Stimulated activated CD8-positive, alpha-beta memory T cell treated with anti-CD3 and anti-CD28 coated beads, Interleukin-7, amount 100 ng/mL, for 24 hours (primary cell): ENCODE measurements at places on chromosomes 7 and 10.

GRCh38 chr10:43228783-43229207 lies 38.1 kb downstream of the RASGEF1A start:
- DNase-seq = no peak

GRCh38 chr10:28925121-28925663 lies 247.9 kb downstream of the BAMBI start:
- DNase-seq = no peak

- DNase-seq = peak; percentile 7
Observed at GRCh38 chr7:33062023-33062781, at the start of gene NT5C3A. TSS of gene NT5C3A (minus strand) at chr7:33062776. CDS start at chr7:33062705, 71 bp downstream.

GRCh38 chr7:5523052-5523711 lies 99.5 kb upstream of the TNRC18 start:
- no peak for DNase-seq

- DNase-seq = no peak
Observed at GRCh38 chr7:70678621-70679251, 453.2 kb upstream of the GALNT17 start.

GRCh38 chr10:108439397-108439796 lies 1274.9 kb upstream of the SORCS1 start:
- no peak for DNase-seq

GRCh38 chr10:132687893-132688579 lies 97.9 kb downstream of the NKX6-2 start:
- DNase-seq = no peak

DNA sequence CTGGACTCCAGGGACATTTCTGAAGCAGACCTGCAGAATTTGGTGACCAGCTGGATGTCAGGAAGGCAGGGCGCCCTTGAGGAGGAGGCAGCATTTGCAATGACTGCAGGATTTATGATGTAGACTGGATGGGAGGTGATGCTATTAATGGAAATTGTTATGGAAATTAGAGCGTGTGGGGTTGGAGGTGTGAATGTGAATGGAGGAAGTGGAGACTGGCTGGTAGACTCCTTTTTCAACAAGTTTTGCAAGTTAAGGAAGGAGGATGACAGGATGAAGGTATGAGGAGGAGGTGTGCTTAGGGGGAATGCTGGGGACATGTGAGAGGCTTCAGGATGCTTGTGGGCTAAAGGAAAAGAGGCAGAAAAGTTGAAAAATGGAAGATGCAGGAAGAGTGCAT lies 137.0 kb downstream of the TMEM178B start:
- DNase-seq = no peak

- DNase-seq = no peak
Observed at GRCh38 chr10:24518981-24519597, 204.6 kb downstream of the ARHGAP21 start.

DNA sequence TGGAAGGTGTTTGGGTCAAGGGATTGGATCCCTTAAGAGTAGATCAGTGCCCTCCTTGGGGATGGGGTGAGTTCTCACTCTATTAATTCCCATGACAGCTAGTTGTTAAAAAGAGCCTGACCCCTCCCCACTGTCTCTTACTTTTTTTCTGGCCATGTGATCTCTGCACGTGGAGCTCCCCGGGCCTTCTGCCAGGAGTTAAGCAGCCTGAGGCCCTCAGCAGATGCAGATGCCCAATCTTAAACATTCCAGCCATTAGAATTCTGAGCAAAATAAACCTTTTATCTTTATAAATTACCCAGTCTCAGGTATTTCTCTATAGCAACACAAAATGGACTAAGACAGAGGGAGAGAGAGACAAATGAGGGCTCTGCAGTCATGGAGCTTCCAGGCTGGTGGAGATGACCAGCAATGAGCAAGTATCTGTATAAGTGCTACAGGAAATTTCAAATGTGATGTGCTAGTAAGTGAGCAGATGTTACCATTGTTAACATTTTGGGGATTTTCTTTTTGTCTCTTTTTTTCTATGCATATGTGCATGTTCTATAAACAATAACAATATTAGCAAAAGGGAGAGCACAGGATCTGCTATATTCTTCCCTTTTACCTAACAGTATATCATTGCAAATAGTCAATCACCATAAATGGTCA lies 26.7 kb downstream of the PLPP4 start:
- DNase-seq = no peak

DNA sequence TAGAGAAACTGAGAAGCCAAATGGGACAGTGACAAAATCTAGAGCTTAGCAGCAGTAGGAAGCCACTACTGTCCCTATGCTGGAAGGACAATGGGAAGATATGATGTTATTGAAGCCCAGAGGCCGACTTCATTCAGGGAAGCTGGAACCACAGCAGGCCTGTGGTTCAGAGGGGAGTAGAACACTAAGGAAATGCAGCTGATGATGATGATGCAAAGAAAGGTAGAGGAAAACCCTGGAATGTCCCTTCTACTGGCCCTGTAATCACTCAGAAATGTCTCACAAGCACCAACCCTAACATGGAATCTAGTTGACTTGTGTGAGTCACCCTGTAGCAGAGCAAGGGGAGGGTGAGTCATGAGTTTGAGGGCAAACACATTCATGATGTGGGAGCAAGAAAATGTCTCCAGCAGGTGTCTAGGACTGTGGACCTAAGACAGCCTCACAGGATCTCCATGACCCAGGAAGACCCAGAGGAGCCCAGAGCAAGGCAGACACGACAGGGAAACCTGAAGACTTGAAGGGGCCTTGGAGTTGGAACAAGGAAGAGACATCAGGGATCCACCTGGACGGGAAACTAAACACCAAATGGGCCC lies 37.0 kb upstream of the LRRC17 start:
- DNase-seq = no peak

GRCh38 chr10:116771101-116771958 lies 29.0 kb upstream of the HSPA12A start:
- DNase-seq = no peak

DNA sequence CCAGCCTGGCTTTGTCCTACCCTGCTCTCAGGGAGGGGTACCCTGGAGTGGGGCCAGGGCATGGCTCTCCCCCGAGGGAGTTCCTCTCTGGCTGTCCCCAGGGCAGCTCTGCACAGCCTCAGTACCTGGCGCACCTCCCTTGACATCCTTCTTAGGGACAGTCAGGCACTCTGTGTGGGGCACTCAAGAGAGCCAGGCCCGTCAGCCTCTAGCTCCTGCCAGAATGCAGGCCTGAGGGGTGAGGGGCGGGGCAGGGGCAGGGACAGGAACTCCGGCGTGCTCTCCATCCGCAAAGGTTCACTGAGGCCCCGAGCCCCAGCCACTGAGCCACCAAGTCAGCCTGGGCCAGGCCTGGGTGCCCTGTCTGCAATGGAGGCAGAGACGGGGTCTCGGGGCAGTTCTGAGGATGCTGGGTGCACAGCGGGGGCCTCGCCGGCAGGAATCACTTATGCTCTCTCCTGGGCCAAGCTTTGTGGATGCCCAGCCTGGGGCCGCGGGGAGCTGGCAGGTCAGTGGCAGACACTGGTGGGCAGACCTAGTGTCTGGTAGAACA lies 10.1 kb downstream of the LIMK1 start:
- DNase-seq = no peak

GRCh38 chr7:74025146-74025545 lies 2.8 kb upstream of the ELN start:
- no peak for DNase-seq

- no peak for DNase-seq
Observed at GRCh38 chr7:10662982-10663884, 310.4 kb upstream of the PHF14 start.

DNA sequence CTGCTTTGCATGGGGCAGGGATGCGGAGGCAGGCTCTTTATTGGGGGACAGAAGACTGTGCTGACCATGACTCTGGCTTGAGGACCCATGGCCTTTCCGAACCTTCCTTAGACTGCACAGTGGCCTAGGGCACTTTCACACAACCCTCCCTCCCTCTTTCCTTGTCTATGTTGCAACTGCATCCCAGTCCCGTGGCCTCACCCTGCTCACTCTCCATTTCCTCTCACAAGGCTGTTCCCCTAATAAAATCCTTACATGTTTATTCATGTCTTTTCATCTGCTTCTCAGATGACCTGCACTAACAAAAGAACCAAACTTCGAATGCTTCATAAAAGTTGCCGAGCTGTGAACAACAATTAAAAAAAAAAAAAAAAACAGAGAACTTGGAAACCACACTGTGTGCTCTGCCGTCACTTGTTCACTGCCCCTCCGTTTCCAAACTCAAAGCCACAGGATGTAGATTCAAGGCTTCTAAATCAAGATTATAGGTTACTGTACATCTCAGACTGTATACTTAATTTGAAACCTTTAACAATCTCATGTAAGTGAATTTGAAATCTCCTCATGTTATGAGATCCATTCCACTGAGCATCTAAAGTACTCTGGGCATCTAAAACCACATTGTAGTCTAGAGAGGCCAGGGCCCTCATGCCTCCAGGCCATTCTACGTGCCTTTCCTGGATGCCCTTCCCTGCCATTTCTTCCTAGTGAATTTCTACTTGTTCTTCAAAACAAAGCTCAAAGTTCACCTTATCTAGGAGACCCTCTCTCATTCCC lies 265.9 kb downstream of the SNX13 start:
- no peak for DNase-seq

GRCh38 chr7:55109404-55110167 lies 90.8 kb downstream of the EGFR start:
- DNase-seq = no peak

DNA sequence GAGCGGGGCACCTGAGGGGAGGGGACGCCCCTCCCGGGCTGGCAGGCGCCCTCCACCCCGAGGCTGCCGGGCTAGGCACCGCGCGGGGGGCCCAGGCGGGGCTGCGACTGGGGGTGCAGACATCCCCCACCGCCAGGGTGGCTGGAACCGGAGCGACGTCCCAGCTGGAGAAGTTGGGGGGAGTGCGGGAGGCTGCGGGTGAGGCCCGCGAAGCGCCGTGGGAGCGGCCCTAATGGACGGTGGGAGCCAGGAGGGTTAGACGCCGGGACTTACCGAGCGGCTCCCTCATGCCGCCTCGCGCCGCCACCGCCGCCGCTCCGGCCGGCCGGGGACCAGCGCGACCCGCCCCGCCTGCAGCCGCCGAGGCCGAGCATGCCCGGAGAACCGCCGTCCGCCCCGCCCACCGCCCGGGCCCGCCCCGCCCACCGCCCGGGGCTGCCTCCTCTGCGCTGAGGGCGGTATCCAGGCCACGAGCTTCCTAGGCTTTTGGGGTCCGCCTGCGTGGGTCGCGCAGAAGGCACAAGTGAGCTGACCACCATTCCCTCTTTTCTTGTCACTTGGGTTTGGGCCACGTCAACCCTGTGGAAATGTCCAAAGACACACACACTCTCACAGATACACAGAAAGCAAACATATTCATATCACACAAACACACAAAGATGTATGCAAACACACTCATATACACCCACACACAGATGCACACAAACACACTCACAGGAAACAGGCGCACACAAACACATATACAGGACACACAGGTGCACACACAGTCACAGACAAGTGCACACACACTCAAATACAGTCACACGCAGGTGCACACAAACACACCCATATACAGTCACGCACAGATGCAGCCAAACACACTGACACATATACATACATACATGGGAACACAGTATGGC lies at the start of gene JCAD:
TSS of gene JCAD (minus strand) at position 378 of the 899 bp plus-strand sequence. CDS start 11,774 bp downstream, outside the sequence.
- DNase-seq = peak; percentile 13

- no peak for DNase-seq
Observed at GRCh38 chr7:129911790-129912189, 41.0 kb downstream of the UBE2H start.
